ENCODE measurements at places on chromosomes 1 and 21.

- DNase-seq = no peak
These were observed 7.2 kb upstream of the PIGC start for GRCh38 chr1:172451002-172451443.

DNA sequence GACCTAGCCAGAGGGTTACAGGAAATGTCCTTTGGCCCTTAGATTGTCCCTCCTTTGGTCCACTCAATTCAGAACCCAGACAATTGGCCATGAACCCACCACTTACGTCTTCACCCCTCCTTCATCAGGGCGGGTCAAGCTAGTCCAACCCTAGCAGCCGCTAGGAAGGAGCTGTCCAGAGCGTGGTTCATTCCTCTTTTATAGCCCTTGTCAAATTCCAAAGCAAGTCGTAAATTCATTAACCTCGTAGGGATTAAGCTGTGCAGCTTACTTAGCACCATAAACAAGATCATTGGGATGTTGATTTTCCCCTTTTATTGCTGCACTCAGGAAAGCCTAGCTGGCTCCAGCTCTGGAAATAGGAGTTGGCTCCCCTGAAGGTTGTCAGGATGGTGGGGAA lies 90.1 kb downstream of the TMEM53 start:
- DNase-seq = no peak

- peak; percentile 99 for DNase-seq
These were observed 15.3 kb upstream of the RGS8 start for GRCh38 chr1:182699393-182700350.

DNA sequence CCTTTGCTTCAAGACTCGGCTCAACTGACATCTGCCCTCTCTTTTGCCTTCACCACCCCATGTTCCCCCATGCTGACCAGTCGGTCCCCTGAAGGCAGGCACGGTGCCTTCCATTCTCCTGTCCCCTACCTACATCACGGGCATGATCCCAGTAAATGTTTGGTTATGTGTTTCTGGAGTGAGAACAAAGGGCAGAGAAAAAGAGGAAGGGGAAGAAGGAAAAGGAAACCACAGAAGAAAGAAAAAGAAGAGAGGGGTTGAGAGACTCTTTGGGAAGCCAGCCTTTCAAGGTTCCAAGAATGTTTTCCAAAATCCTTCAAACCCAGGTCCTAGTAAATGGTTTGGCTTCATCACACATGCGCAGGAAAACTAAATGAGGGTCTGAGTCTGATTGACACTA lies 84.9 kb downstream of the CDC7 start:
- DNase-seq = no peak

DNA sequence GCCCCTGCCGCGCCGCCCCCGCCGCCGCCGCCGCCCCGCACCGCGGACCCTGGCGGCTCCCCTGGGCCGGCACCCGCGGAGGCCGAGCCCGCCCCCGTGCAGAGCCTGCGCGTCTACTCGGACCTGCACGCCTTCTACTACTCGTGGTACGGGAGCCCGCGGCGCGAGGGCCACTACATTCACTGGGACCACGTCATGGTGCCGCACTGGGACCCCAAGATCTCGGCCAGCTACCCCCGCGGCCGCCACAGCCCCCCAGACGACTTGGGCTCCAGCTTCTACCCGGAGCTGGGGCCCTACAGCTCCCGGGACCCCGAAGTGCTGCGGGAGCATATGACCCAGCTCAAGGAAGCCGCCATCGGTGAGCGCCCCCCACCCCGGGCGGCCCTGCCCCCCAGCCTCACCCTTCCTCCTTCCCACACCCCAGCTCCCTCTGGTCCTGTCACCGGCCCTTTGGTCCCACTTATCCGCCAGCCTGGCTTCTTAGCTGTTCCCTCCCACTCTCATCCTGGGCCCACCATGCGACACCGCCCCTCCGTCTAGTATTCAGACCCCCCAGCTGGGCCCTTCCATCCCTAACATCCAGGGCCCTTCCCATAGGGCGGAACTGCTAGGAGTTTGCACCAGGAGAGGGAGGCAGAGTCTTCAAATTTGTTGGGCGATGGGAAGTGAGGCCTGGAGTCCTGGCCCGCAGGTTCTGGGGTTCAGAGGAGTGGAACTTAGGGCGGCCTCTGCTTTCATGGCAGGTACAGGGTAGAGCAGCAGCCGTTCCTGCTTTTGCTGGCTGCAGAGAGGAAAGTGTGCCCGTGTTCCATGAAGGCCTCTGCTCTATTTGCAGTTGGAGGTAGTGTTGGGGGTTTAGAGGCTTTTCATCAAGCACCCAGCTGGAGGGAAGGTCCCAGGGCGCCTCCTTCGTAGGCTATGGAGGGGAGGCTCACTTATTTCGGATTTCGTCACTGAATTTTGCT lies 1.0 kb downstream of the MANEAL start:
- DNase-seq = peak; percentile 19

DNA sequence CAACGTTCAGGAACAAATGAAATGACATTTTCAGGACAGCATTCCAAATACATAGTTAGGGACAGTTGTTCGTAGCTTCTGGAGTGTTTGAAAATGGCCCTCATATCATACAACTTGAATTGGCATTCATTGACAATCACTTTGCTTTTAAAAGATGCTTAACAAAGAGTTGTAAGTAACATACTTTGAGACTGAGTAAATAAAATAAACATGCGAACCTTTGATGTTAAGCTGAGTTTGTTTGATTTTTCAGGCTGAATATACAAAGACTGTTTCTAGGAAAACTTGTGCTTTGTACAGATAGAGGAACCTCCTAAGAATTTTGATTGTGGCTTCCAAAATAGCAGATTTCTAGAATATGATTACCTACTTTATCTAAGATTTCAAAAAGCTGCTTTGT lies 45.3 kb downstream of the ITSN1 start:
- DNase-seq = no peak

DNA sequence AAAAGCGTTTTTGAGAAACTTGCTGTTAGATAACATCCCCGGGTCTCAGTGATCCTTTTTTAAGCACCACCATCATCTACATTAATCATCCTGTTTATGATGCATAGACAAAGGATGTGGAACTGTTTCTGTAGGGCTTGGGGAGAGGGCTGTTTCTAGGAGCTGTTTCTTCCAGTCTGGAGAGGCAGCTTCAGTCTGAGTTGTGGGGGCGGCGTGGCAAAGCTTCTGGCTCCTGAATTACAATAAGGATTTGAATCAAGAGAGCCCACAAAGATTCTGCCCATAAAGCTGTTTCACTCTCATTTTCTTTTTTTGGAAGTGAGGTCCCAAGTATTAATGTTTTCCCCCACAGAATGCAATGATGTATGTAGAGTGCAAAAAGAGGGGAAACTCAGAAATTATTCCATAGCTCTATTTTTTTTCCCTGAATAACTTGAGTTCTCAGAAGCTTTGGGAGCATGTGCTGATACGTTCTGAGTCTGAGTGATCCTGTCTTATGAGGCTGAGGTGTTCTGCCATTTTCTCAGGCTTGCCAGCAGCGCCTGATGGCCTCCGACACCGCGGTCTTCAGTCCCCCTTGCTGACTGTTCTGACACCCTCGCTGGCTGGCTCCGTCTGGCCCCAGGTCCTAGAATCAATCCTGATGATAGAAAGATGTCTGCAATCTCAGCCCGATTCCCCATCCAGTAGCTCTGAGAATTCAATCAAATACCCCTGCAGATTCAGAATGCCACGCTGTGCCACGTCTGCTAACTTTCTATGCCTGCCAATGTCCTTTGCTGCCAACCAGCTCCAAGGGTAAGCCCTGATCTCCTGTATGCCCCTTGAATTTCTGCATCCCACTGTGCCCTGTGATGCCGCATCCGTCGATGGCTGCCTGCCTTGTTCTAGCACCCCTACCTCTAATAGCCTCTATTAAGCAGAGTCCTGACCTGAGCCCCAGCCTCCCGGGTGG lies 92.4 kb upstream of the AKT3 start:
- DNase-seq = no peak

DNA sequence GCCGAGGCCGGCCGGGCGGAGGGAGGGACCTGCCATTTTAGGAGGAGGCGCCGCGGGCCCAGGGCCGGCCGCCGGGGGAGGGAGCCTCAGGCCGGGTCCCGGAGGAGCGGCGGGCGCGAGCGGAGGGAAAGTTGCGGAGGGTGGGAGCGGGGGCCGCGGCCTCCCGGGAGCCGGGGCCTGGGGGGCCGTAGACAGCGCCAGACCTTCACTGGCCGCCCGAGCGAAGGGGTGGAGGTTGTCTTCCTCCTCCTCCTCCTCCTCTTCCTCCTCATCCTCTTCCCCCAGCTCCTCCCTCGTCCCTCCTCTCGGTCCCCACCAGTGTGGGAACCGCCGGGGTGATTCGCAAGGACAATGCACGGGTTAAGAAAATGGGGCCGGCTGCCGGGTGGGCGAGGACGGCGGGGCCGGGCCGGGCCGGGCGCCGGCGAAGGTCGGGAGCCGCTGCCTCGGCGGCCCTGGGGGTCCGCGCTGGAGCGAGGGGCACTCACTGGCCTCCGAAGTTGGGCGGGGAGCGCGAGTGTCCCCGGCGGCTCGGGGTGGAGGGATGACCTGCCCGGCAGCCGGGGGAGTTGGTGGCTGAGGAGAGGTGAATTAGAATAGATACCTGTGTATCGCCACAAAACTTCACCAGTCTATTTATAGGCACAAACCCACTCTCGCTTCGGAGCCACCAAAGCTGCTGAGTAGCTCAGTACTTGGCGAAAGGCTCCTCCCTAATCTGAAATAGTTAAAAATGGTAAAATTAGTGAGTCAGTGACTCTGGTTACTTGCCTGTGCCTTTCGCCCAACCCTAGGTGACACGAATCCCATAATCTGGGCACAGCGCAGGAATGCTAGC lies 1.3 kb downstream of the DYRK1A start:
- no peak for DNase-seq

DNA sequence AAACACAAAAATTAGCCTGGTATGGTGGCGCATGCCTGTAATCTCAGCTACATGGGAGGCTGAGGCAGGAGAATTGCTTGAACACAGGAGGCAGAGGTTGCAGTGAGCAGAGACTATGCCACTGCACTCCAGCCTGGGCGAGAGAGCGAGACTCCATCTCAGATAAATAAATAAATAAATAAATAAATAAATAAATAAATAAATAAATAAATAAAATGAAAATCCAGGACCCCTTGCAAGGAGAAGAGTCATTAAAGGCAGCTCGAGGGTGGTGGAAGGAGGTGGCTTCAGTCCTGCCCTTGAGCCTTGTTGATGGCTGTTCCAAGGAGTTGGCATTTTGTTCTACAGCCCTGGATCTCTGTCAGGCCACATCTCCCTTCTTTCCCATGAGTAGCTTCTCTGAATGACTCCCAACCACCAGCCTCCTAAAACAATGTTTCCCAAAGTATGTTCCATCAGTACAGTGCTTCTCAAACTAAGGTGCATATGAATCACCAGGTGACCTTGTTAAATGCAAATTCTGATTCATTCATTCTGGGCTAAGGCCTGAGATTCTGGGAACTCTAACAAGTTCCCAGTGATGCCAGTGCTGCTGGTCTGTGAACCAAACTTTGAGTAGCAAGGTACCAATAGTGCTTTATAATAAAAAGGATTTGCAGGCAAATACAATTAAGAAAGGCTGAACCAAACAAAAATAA lies 99.0 kb downstream of the KCNN3 start:
- DNase-seq = no peak

- DNase-seq = no peak
These were observed 30.9 kb downstream of the DISP1 start for GRCh38 chr1:222845763-222846162.

DNA sequence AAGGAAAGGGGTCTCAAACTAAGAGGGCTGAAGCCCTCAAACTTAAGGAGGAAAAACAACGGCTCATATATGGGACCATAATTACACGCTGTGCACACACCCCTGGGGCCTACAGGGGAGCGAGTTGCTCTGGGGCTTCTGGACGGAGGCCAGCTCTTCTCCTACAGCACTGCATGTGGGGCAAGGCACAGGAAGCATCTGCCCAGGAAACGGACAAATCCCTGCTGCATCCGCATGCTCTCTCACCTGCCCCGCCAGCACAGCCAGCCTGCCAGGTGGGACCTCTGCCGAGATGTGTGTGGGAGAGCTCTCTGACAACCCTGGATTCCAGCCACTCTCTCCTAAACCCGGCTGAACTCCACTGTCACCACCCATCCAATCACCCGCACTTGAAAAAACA lies 54.1 kb downstream of the MRPL37 start:
- peak; percentile 82 for DNase-seq

- no peak for DNase-seq
These were observed 32.3 kb upstream of the ETS2 start for GRCh38 chr21:38773099-38774061.

DNA sequence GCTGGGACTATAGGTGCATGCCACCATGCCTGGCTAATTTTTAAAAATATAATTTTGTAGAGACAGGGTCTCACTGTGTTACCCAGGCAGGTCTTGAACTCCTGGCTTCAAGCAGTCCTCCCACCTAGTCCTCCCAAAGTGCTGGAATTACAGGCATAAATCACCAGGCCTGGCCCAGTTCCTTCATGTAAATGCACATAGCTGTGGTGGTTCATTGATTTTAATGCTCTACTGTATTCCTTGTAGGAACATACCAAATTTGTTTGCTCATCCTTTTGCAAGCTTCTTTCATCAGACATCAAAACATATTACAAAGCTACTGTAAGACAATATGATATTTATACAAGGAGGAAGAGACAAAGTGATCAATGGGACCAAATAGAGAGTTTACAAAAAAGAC lies 237.5 kb upstream of the ESRRG start:
- DNase-seq = no peak

Measured in NCI-H2171 treated with DMSO at 0.1 percent for 48 hours (cell line).